ENCODE measurements at places on chromosomes 5 and 9.

DNA sequence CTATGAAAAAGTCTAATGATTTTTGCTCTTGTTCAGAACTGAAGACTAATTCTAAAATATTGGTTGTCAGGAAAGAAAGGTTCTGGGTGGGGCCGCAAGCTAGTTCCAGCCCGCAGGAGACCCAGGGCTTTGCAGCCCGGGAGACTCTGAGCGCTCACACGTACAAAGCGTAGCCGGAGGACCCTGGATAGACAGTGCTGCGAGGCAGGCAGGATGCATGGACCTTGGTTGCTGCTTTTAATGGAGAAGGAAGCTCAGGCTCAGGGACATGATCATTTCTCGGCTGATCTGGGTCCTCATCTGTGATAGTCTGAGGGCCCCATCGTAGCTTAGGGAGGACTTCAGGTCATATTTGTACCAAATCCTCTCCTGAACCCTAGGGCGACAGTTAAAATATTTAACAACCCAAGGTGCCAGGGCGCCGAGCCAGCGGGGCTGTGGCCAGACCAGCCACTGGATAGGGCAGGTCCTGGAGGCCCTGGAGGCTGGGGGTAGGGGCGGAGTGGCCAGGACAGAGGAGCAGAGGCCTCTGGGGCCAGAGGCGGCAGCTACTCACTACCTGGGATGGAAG, 70.1 kb upstream of the UNC5A start:
- H3K4me1 ChIP-seq, result peaks cover 74% of the 10 kb centered on the region
- H3K36me3 ChIP-seq, result no peaks in the 10 kb centered on the region

GRCh38 chr9:38680837-38681445, 39.0 kb downstream of the FAM240B start:
- peak overlapping the region; percentile 45 for H3K27ac ChIP-seq
- no peak overlapping the region for H3K4me3 ChIP-seq
- peaks cover 5% of the 10 kb centered on the region for H3K27me3 ChIP-seq
- no peaks in the 10 kb centered on the region for H3K36me3 ChIP-seq

GRCh38 chr9:130590305-130590704, 10.9 kb downstream of the FUBP3 start:
- H3K4me1 ChIP-seq, result peaks cover 9% of the 10 kb centered on the region
- H3K27ac ChIP-seq, result no peak overlapping the region
- H3K4me3 ChIP-seq, result no peak overlapping the region
- H3K27me3 ChIP-seq, result no peaks in the 10 kb centered on the region

DNA sequence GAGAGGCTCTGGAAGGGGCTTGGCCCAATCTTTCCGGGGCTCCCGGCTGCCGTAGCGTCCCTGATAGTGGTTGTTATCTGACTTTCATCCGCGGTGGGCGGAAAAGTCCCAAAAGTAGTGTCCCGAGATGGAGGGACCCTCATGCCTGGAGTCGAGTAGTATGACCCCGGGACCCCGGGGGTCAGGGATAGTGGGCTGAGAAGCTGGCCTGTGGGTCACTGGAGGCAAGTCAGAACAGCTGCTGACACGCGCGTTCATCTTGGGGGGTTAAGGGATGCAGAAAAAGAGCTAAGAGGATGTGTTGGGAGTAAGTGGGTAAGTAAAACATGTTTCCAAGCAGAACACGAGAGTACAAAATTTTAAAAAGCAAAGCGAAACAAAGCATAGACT, 123.4 kb downstream of the TMEM161B start:
- no peak overlapping the region for H3K27ac ChIP-seq
- H3K4me3 ChIP-seq, result peak overlapping the region; percentile 33
- peaks cover 7% of the 10 kb centered on the region for H3K27me3 ChIP-seq
- DNase-seq, result peak; percentile 17

DNA sequence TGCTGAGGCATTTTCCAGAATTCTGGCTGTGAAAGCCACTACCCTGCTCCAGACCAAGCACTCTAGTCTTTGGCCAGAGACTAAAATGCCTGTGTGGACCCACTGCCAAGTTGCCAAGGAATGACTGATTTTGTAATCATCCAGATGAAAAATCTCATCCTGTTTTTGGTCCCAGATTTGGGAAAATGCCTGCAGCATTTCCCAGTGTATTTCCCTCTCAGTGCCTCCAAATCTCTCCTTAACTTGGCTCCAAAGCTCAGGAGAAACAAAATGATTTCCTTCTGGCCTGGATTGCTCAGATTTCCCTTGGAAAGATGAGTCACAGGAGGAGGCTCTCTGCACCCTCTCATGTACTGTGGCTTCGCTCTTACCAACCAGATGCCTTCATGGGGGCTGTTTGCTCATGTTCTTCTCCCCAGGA, 335.2 kb upstream of the TARS1 start:
- H3K4me1 ChIP-seq, result no peaks in the 10 kb centered on the region
- H3K27me3 ChIP-seq, result no peaks in the 10 kb centered on the region
- no peak overlapping the region for H3K4me3 ChIP-seq
- no peak overlapping the region for H3K27ac ChIP-seq

All from nephron progenitor cell (in vitro differentiated cells).